Stimulated activated CD4-positive, alpha-beta T cell treated with anti-CD3 and anti-CD28 coated beads, Interleukin-15, amount 100 ng/mL, for 1 hour (primary cell): ENCODE measurements at places on chromosomes 1 and 21.

DNA sequence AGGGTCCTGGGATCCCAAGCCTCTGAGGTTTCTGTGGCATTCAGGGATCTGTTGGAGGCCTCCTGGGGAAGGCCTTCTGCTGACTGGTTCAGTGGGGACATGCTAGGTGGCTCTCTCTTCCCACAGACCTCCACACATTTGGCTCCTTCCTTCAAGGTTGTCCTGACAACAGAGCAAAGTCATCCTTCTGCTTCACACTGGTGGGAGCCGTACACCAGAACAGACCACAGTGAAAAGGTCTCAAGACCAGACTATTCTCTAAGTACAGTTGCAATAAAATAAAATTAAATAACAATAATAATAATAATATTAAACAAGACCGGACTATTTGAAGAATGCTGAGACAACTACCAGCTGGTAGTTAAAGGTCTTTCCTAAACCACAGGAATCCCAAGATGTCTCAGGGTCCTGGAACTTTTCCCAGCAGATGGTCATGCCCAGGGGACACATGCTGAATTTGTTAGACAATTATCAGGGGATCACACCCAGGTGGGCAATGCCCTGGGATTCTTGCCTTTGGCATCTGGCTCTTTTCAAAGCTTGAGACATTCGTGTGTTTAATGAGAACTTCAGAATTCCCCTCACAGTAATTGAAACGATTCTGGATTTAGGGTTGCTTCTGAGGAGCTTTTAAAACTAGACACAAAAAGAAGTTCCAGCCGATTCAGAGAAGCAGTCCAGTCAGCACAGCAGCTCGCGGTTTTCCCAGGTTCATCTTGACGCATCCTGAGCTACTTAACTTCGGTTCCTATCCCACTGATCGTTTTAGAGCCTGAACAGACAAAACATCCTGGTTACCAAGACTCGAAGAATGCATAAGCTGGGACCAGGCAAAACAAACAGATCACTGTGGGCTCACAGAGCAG, 22.9 kb downstream of the HTR1D start:
- DNase-seq = no peak

GRCh38 chr1:165403835-165404482, 41.0 kb downstream of the RXRG start:
- DNase-seq = no peak

GRCh38 chr1:62307895-62308492, 11.2 kb downstream of the KANK4 start:
- no peak for DNase-seq

GRCh38 chr1:61284248-61284854, 202.0 kb downstream of the NFIA start:
- DNase-seq = no peak

- DNase-seq = no peak
Measured at GRCh38 chr1:25615172-25615541, 1.4 kb upstream of the MAN1C1 start.

- DNase-seq = no peak
Measured at GRCh38 chr1:100720101-100720500, 559 bp downstream of the VCAM1 start.

DNA sequence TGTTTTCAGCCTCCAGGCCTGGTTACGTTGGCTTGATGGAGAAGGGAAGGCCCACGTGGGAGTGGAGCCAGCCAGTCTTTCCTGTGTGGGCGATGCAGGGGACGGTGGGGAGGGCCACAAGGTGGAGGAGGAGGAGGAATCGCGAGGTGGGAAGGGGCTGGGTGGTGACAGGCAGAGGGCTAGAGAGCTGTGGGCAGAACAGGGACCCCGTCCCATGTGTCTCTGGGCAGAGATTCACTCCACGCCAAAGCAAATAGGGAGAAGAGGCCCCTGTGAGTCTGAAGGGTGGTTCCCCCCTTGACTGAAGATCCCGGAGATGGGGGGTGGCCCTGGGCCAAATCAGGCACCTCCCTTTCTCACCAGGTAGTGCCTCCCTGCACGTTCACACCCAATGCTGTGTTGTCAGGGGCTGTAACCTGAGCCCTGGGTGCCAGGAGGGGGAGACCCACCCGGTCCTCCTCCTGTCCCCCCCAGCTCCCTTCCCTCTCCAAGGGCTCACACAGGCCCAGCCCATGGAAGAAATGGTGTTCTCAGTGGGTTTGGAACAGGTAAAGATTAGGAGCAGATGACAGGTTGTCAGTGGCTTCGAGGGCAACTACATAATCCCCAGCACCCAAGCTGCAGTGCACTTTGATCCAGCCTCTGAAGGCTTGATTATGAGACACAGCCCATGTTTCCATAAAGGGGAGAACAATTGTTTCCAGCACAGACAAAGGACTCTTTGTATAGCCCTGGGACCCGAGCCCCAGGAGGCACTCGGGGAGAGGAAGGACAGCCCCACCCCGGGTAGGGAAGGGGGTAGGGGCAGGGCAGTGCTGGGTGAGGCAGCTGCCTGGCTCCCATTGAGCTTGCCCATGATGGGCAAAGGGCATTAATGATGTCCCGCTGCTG, 37.7 kb upstream of the GPR37L1 start:
- DNase-seq = no peak

GRCh38 chr1:1756661-1757421, 21.4 kb downstream of the NADK start:
- no peak for DNase-seq

GRCh38 chr1:58745117-58745516, 38.7 kb downstream of the JUN start:
- no peak for DNase-seq

DNA sequence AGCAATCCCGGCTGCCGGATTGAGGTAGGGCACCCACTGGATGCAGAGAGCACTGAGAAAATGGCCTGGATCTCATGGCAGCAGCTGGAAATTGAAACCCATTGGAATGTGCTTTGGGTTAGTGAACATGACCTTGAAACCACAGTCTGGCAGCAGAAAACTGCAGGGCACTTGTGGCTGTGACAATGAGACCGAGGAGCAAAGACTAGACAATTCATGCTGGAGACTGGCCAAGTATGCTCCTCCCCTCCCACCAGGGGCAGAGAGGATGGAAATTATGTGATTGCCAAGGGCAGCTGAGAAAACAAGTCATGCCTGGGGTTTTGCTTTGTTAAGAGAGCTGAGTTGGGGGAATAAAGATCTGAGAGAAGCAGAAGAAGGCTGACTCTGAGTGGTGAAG, 60.7 kb downstream of the ZNF697 start:
- DNase-seq = no peak

DNA sequence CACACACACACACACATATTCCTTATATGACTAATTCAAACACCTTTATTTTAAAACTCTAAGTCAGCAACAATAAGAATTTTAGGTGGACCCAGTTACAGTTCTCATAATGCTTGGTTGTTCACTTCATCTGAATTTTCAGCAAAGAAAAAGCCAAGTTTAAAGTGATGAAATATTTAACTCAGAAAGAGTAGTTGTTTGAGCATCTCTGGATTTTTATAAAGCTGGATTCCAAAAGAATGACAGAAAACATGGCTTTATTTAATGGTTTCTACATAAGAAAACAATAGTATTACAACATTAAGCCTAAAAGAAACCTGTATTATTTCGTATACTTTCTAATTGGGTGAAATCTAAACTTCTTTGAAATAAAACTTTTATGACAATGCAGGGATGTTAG, 54.2 kb upstream of the ADAMTS5 start:
- no peak for DNase-seq

GRCh38 chr1:178039891-178040290, 54.0 kb upstream of the RASAL2 start:
- no peak for DNase-seq

GRCh38 chr1:18384471-18384870, 96.3 kb upstream of the KLHDC7A start:
- no peak for DNase-seq

- DNase-seq = no peak
Measured at GRCh38 chr1:174818951-174819350, 180.8 kb upstream of the CACYBP start.
